Activated T-helper 1 cell treated with Interleukin-2 at 50 U/mL for 16 hours (primary cell): ENCODE measurements at places on chromosomes 5 and 9.

DNA sequence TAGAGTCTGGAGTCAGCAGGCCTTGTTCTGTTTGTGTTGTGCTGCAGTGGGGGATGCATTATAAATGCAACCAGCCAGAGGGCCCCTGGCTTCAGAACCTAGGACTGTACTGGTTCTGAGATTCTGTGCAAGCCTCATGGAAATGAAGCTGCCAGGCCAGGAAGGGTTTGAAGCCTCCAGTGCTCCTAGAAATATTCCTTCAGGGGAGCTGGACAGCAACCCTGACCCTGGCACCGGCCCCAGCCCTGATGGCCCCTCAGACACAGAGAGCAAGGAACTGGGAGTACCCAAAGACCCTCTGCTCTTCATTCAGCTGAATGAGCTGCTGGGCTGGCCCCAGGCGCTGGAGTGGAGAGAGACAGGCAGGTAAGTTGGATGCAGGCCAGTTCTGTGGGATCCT, at the start of gene SLC4A9:
SLC4A9 (plus strand) TSS at position 94 of the 400 bp plus-strand sequence; CDS start at position 137, 43 bp downstream.
- DNase-seq = no peak

DNA sequence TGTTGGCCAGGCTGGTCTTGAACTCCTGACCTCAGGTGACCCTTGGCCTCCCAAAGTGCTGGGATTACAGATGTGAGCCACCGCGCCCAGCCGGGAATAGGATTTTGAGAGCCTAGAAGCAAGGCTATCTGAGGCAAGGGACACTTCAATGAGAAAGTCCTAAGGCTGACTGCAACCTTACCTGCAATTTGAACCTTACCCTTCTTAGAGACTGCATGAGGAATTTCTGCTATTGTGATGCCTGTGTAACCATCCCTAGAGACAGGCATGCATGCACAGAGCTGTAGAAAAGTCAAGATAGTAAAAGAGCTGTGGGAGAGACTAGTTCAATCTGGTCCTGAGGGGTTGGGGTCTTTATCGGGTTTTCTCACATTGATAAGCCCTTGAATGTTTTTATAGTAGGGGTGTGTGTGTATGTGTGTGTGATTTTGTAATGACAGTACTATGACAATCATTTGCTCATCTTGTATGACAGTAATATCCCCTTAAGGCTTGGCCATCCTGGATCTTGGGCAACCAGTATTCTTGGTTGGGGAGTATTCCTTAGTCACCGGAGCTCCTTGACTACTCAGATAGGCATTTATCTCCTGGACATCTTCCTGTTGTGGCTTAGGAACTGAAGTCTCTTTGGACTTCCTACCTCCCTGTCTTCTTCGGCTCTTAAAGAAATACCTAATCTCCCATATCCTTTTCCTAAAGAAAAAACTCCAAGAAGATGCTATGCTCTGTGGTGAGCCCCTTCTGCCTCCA, 11.2 kb downstream of the DNAJB5 start:
- no peak for DNase-seq

GRCh38 chr9:123168586-123168985, 99.8 kb downstream of the STRBP start:
- no peak for DNase-seq

DNA sequence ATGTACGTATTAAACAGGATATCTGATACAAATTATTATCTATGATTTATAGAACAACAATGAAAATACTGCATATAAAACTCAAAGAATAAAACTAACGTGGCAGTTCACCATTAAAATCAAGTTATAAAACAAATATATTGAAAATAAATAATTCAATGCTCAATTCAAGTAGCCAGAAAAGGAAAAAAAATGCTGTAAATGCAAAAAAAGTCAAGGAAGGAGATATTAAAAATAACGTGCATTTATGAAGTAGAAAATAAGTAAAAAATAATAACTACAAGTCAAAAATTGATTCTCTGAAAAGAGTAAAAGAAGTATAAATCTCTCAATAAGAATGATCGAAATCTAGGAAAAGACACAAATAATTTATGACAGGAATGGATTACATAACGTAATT, 460.5 kb upstream of the CD180 start:
- DNase-seq = no peak

GRCh38 chr5:64330728-64331231, 165.1 kb downstream of the RNF180 start:
- no peak for DNase-seq

DNA sequence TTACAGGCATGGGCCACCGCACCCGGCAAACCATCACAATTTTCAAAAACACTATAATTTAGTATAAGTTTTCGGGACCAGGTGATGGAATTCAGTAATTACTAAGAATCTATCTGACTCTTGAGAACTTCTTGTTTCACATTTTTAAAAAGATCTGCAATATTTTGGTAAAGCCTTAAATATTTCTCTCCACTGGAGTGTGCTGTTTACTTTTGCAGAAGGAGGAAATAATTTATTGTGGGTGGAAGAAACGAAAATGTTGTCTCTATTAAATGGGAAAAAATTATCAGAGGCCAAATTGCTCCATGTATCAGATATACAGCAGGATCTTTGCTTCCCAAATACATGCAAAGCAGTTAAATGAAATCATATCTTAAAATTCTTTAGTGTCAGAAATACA, 566.8 kb upstream of the CYLC2 start:
- no peak for DNase-seq

DNA sequence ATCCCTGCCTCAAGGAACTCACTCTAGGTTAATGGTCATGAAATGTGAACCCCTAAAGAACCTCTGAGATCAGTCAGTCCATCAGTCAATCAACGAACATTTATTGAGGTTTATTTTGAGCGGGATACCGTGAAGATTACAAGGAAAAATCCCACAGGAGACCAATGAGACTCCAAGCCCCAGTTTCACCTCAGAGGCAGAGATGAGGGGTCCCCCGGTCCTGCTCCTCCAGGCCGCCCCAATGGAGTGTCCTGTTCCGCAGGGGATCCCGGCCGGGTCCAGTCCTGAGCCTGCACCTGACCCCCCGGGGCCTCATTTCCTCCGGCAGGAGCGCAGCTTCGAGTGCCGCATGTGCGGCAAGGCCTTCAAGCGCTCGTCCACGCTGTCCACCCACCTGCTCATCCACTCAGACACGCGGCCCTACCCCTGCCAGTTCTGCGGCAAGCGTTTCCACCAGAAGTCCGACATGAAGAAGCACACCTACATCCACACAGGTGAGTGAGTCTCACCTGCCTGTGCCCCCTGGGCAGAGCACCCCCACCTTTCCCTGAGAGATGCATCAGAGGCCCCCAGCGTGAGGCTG, 11.0 kb downstream of the GFI1B start:
- DNase-seq = no peak

GRCh38 chr5:155148694-155149093, 135.1 kb downstream of the KIF4B start:
- DNase-seq = no peak

DNA sequence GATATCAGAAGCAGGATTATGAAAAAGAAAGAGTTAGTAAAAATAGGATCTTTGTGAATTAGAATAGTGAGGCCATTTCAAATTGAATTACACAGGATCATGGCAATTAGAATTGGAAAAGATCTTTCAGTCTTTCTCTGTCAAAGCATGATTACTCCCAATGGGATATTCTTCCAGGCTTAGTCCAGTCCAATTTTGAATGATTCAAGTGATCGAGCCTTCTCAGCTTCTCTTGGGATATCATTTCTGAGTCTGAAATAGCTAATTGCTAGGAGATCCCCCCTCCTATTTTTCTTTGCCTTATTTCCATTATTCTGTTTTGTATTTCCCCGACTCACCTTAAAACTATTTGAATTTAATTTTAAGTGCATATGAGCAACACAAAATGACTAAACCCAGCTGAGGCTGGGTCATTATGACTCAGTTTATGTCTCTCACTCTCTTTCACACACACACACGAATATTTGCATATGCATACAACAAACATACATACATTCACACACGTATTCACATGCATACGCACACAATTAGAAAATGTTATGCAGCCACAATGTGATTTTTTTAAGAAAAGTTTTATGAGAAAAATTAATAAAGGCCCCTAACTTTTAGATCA, 34.8 kb upstream of the EFNA5 start:
- no peak for DNase-seq

DNA sequence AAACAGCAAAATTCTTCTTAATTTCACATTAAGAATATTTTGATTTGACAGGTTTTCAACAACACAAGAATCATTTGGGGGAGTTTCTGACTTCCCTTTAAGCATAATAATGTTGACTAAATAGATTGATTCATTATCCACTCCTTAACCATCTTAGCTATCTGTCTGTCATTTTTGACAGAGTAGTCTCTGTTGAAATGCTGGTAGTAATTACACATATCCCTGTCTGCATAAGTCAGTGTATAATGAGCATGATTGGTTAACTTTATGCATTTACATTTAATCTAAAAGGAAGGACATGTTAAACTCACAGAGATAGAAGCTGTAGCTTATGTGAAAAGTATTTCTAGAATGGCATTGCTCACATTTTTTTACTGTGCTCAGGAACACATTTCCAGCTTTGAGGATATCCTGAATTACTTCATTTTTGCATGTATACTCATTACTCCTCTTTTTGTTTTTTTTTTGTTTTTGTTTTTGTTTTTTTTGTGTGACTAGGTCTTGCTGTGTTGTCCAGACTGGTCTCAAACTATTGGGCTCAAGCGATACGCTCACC, 385.9 kb downstream of the KDM4C start:
- DNase-seq = no peak

DNA sequence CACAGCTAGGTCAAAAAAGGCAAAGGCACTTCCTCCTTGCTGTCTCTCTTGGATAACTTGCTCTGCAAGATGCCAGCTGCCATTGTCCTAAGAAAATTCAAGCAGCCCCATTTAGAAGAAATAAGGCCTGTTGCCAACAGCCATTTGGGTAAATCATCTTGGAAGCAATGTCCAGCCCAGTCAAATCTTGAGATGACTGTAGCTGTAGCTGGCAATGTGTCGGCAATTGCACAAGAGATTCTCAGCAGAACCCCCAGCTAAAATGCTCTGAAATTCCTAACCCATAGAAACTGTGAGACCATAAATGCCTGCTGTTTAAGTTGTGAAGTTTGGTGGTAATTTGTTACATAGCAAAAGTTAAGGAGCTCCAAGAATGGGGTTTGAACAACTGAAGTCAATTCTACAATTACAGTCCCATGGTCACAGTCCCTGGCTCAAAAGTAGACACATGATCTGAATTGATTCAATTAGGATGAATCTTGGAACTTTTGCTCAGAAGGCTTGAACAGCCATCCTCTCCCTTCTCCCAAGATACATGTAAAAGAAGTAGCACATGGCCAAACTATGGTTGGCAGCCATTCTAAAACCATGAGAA, 151.1 kb downstream of the MPDZ start:
- no peak for DNase-seq

- no peak for DNase-seq
Observed at GRCh38 chr5:93054424-93055163, 526.4 kb downstream of the NR2F1-AS1 start.

DNA sequence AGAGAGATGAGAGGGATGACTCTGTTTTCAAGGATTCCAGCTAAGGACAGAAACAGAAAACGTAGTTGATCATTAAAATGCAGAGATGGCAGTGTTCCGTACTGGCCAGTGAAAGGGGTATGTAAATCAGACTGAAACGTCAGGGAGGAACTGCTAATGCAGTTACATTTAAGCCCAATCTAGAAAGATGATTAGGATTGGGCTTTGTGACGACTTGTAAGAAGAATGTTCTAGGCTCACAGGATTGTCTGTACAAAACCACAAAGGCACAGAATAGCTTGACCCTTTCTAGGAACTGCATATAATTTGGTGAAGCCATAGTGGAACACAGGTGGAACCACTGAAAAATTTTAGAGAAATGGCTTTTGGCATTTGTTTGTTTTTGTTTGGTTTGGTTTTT, 55.6 kb upstream of the TESK1 start:
- no peak for DNase-seq

GRCh38 chr9:95627802-95628201, 111.0 kb upstream of the PTCH1 start:
- DNase-seq = no peak

DNA sequence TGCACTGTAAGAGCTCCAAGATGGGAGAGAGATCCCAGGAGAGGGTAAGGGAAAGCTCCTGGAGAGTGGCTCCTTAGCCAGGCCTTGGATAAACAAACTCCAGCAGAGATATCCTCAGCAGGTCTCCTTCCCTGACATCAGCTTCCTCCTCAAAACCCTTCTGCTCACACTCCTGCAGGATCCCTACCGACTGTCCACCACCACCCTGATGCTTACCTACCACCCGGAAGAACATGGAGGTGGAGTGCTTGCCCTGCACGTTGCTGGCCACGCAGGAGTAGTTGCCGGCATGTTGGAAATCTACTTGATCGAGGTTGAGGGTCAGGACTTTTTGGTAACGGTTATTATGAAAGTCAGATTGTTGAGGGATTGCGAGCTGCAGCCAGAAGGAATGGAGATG, 9.3 kb downstream of the CSF1R start:
- no peak for DNase-seq

- no peak for DNase-seq
Observed at GRCh38 chr5:170757182-170757601, 26.3 kb upstream of the GABRP start.

GRCh38 chr9:132877824-132878694, at the start of gene AK8:
TSS of gene AK8 (minus strand) at chr9:132878284. CDS start at chr9:132878255, 29 bp downstream.
- DNase-seq = peak; percentile 69

- DNase-seq = no peak
Observed at GRCh38 chr5:95713960-95714710, 17.0 kb upstream of the RHOBTB3 start.

GRCh38 chr5:136064510-136064909, 35.7 kb downstream of the TGFBI start:
- DNase-seq = no peak

DNA sequence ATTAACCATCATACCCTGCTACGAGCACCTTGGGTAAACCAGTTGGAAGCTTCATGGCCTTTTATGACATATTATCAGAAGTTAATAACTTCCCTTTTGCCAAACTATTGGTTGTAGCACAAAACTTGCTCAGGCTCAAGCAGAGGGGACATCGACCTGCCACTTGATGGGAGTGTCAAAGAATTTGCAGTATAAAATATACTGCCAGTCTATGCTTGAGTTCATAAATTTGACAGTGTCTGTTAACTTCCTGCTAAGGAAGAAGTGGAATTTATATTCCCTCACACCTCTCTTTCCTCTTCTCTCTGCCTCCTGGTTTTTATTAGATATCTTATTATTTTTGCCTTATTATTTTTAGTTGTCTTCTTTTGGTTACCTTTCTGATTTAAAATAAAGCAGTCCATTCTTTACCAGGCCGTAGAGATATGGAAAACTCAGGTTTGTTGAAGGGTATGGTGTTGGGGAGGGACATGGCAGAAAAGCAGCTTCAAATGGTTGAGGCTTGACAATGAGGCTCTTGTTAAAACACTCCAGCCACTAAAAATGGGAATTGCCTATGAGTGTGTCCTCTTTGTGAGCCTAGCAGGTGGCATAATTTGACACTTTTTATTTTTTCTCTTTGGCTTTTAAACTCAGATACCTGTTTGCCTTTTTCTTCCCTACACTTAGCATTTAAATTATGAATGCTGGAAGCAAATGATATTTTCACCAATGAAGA, 298.0 kb downstream of the DOCK8 start:
- no peak for DNase-seq
